ENCODE measurements at places on chromosomes 4 and X. TPM values are rescaled to one million over a fixed set of nuclear protein-coding genes. Genes with fewer than 3 reads are reported as not detected.
A peak's percentile ranks its signal among the peaks of the same experiment; 100 is the strongest.

The CYP4V2 gene
- 25.3 TPM for total RNA-seq

DNA sequence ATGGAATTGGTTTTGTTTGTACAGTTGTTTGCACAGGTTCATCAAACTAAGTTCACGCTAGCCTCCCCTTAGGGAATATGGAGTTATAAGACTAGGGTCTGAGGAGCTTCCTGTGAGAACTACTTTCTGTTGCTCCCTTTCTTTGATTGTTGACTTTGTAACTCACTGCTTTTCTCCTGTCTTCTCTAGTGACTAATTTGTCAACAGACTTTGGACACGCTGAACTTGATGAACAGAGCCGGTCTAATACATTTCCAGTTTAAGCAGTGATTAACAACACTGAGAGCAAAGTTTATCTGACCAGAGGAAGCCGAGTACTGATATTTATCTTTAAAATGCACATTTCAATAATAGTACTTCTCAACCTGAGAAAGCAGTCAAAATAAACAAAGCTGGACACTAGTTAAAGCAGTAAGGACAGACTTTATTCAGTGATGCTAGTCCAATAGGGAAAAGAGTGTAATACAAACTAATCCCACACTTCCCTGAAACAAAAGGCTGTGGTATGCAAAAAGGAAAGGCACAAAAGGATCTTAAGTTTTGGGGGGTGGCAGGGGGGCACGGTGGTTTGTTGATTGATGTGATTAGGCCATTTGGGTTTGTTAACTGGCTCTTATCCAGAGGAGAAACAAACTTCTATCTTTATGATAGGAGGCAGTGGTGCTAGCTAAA lies 2.7 kb upstream of the NUDT9 start:
- no peak for DNase-seq

The S100P gene
- total RNA-seq, result not detected

The RBMX2 gene
- 10.9 TPM for total RNA-seq

GRCh38 chr4:2364654-2365053 lies 53.8 kb downstream of the ZFYVE28 start:
- peak; percentile 74 for DNase-seq

The ZNF157 gene
- not detected for total RNA-seq

DNA sequence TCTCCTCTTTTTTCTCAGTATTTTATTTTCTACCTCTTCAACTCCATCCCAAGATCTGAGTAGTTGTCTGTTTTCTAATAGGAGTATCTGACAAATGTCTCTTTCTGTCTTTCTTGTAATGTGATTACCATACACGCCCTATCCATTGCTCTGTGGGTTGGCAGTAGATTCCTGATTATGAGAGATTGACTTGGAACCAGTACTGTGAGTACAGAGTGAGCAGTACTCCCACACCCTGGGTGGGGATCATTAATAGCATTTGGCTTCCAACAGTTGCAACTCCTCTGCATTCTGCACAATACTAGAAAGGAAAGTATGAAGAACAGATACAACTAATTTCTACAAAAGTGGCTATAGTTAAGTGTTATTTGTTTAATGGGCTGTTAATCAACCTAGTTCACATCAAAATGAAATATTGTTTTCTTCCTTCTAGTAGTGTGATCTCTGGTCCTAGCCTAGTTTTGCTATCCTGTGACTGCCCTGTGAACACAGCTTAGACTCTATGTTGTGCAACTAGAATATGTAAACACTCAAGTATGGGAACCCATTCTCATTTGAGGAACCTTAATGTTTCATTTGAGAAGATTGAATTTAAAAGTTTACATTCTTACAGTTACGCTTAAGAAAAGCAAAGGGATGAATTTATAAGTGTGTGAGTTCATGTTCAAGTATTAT lies 112.9 kb downstream of the PTPN13 start:
- no peak for DNase-seq

DNA sequence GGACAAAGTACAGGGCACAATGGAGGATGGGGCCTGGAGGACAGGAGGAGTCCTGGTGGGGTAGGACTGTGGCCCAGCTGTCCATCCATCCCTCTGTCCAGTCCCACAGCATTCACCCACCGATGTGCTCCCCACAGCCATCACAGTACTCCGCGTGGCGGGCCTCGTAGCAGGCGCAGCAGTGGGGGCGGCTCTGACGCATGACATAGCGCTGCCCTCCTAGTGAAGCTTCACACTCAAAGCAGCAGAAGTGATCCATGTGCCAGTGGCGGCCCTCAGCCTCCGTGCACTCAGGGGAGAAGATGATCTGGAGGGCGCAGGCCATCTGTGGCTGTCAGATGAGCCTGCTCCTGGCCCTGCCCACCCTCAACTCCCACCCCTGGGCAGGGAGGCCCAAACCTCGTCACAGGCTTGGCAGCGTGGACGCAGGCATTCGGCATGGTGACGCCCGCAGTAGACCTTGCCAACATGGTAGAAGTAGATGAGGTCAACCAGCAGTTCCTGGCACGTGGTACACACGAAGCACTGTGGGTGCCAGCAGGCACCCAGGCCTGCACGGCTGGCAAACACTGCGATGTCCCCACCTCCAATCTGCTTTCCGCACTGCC lies 6.3 kb downstream of the PLP2 start:
- DNase-seq, result no peak

The SHROOM4 gene
- total RNA-seq, result 9.4 TPM

The IBSP gene
- not detected for total RNA-seq

Measured in Right ventricle myocardium superior (tissue), 1 donor.